ENCODE measurements at places on chromosomes 11 and 22.

- DNase-seq: no peak
Measured at GRCh38 chr22:30989474-30989873, 20.4 kb downstream of the TUG1 start.

DNA sequence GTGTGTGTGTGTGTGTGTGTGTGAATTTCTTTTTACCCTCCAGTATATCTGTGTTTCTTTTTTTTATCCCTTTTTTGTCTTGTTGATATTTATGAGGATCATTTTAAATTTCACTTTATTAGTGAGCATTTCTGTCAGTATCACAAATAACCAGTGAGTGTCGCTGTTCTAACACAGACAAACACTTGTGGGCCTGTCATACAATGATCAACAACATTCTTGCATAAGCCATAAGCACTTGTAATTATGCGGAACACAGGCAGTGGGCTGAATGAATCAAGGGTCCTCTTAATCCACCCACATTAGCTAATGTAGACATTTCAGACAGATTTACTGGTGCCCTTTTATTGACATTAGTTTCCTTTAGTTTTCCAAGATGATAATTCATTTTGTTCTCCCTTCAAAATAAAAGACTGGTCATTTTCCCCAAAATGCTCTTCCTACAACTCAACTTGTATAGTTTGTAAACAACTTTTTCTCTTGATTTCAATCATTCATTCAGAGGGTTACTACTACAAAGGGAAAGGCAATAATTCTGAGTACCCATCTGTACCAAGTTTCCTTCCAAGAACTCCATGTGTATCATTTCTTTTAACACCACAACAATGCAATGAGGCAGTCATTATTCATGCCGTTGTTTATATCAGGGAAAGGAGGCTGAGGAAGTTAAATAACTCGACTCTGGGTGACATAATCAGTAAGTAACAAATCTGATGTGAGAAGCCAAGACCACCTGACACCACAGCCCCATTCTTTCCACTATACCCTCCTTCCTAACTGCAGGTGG is 34.5 kb upstream of the ANO3 start:
- DNase-seq: peak; percentile 32

DNA sequence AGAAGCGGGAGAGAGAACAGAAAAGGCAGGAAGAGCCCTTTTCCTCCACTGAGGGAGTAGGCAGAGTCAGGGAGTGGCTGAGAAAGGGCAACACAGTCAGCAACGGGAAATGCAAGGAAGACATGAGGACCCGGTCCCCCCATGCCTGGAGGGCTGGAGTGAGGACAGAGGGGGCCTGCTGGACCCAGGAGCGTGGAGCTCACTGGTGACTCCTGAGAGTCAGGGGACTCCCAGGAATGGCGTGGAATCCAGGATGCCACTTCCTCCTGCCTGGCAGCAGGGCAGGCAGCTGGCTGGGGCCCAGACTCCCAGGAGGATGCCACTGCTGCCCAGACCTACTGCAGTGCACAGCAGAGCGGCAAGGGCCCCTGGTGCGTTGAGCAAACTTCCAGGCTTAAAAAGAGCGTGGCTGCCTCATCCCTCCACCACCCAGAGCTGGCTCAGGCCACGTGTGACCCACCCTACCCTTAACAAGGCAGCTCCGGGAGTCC is 11.3 kb downstream of the C11orf21 start:
- no peak for DNase-seq

DNA sequence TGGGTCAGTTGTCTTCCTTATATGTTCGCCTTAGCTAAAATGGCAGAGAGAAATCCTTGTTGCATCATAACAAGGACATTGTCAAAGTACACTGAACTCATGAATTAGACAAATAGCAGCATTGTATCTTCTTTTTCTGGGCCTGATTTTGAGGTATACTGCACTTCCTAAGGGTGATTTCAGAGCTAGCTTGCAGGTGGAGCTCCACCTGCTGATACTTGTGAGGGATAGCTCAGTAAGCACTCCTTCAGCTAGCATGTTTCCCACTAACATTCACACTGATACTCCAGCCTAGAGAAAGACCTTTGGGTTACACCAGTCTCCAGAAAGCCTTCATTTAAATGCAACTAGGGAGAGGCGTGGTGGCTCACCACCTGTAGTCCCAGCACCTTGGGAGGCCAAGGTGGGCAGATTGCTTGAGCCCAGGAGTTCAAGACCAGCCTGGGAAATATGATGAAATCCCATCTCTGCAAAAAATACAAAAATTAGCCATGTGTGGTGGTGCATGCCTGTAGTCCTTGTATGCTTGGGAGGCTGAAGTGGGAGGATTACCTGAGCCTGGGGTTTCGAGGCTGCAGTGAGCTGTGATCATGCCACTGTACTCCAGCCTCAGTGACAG is 29.8 kb downstream of the JAM3 start:
- no peak for DNase-seq

- no peak for DNase-seq
Measured at GRCh38 chr11:119936426-119936825, 201.5 kb downstream of the TRIM29 start.

- DNase-seq: peak; percentile 8
Measured at GRCh38 chr11:75342966-75343870, 8.2 kb downstream of the ARRB1 start.

DNA sequence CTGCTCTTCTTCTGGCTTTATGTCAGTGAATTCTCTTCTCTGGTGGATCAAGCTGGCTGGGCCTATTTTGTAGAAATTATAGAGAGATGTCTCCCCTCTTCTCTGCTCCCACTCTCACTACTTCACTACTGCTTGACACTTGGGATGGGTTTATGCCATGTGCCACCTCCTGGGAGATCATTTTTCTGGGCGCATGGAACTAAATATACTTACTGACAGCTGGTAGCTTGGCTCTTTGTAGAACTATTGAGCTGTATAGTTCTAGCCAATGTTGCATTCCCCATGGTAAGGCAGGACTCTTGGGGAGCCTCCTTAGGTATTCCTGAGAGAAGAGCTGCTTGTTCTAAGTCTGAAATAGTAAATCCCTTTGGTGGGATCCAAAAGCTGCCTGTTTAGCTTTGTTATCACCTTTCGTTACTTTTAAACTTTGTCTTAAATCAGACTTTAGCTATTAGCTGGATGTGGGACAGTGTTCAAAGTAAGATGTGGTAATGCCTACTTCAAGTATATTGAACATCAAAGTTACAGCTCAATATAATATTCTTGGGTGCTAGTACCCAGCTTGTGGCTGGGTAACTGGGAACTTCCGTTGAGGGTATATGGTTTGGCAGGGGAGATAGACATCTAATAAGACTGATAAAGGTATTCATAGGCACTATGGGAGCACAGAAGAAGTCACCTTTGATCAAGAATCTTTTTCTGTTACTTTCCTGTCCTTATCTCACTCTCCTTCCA is 87.5 kb upstream of the RRM1 start:
- DNase-seq: no peak

- DNase-seq: no peak
Measured at GRCh38 chr11:357582-357981, 11.7 kb upstream of the B4GALNT4 start.

All from frontal cortex (tissue), 4 donors.